ENCODE measurements at places on chromosomes 12 and 14.

GRCh38 chr12:28017126-28017872, 44.8 kb upstream of the PTHLH start:
- no peak for DNase-seq

GRCh38 chr14:104557086-104557485, 22.5 kb upstream of the C14orf180 start:
- no peak for DNase-seq

DNA sequence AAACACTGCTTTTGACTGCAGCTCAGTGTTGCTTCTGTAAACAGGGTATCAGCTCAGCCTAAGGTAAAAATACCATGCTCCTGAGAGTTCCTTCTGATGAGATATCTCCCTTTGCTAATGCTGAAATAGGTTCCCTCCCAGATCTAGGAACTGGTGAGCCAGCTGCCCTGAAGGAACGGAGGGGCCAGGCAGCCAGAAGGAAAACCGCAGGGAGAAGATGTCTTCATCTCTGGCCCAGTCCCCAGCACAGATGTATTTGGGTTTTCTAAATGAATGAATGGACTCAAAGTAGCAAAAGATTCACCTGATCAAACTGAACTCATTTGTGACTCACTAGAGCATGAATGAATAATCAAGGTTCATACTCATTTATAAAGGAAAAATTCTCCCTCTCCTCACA, 247.8 kb downstream of the MSRB3 start:
- DNase-seq = no peak

- DNase-seq = no peak
These were observed 167.9 kb downstream of the FOXN3 start for GRCh38 chr14:89249065-89249695.

Data from NCI-H1417 treated with DMSO at 0.1 percent for 48 hours (cell line).